ENCODE measurements at places on chromosomes 3 and 15.

GRCh38 chr3:67686069-67686468 is 31.7 kb upstream of the SUCLG2 start:
- DNase-seq, result no peak

DNA sequence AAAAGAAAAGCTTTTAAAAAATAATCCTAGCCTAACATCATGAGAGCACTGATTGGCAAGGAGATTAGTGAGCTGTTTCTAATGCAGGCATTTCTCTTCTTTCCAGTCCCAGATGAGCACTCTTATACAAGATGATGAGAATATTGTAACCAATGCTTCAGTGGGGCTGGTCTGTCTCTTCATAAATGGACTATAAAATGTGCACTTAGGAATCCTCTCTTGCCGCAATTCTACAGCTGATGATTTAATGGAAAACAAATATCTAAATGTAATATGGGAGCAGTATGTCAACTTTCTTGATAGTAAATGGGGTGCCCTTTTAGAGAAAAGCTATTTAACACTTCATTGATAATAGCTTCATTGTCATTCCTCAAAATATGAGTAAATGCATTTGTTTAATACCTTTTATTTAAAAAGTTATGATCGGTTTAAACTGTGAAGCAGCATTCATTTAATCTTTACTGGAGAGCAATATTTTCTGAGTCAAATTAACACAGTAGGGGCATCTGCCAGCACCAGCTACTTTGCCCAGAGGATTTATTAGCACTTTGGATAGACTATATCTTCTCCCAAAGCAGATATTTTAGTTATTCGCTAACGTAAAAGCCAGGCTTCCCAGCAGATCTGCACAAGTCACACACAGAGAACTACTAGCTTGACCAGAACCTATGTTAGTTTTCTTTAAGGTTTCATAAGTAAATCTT is 985.9 kb downstream of the DIPK2A start:
- no peak for DNase-seq

DNA sequence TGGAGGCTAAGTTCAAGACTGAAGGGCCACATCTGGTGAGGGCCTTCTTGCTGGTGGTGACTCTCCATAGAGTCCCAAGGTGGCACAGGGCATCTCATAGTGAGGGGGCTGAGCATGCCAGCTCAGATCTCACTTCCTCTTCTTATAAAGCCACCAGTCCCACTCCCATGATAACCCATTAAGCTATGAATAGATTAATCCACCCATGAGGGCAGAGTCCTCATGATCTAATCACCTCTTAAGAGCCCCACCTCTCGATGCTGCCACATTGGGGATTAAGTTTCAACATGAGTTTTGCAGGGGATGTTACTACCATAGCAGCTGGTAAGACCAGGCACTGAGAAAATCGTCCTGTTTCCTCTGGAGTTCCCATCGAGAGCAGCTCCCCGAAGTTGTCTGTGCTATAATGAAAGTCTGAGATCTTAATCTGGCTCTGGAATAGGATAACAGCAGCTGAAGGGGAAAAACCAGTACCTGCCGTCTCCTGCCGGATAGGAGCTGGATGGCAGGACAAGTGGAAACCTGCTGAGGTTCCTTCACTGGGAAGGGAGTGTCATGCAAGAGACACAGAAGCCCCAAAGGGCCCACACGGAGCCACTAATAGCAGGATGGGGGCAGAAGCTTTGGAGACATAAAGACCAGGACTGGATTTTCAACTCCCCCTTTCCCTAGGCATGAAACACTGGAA is 79.5 kb upstream of the EPHB3 start:
- no peak for DNase-seq

DNA sequence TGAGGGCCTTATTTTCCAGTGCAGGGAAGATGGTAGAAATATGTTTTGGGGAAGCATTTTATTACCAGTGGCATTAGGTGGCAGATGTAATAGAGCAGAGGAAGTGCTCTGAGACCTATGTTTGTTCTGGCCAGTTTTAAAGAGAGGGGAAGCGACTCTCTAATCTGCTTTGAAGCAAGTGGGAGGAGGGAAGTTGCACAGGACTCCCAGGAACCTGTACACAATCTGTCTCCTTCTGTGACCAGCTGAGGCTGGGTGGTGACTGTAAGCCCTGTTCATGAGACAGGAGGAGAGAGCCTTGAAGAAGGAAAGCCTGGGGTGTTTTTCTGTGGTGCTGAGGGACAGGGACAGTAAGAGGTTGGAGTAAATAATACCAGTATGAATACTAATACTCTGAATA is 60.5 kb downstream of the LPP start:
- DNase-seq, result no peak

- no peak for DNase-seq
These were observed 8.2 kb upstream of the EPHB3 start for GRCh38 chr3:184553385-184553784.

Measured in fibroblast of the conjunctiva (primary cell).